ENCODE measurements at places on chromosomes 4 and X. TPM values are rescaled to one million over a fixed set of nuclear protein-coding genes. Genes with fewer than 3 reads are reported as not detected.
A peak's percentile ranks its signal among the peaks of the same experiment; 100 is the strongest.

GRCh38 chr4:52665592-52665991 is 6.5 kb upstream of the USP46 start:
- no peak overlapping the region for H3K27ac ChIP-seq
- H3K4me1 ChIP-seq = no peaks in the 10 kb centered on the region
- peaks cover 7% of the 10 kb centered on the region for H3K27me3 ChIP-seq
- DNase-seq = no peak
- H3K36me3 ChIP-seq = no peaks in the 10 kb centered on the region

GRCh38 chr4:6268650-6269615 is 717 bp upstream of the WFS1 start:
- DNase-seq = no peak
- H3K4me3 ChIP-seq = peak overlapping the region; percentile 34
- no peak overlapping the region for H3K27ac ChIP-seq
- H3K27me3 ChIP-seq = peaks cover 16% of the 10 kb centered on the region
- H3K4me1 ChIP-seq = peaks cover 6% of the 10 kb centered on the region
- H3K36me3 ChIP-seq = no peaks in the 10 kb centered on the region

DNA sequence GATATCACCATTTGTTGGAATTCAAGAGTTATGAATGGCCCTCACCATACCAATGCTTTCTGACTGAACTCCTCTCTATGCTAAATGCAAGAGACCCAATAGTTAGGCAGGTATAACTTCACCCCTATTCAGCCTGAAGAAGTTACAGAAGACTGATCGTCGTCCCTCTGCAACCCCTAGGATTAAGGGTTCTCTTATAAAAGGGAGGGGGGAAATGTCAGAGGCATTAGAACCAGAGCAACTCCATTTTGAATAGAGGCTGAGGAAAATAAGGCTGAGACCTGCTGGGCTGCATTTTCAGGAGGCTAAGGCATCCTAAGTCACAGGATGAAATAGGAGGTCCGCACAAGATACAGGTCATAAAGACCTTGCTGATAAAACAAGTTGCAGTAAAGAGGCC is 494.3 kb downstream of the SPRY1 start:
- H3K27ac ChIP-seq = no peak overlapping the region
- no peak overlapping the region for H3K4me3 ChIP-seq
- H3K27me3 ChIP-seq = no peaks in the 10 kb centered on the region
- no peaks in the 10 kb centered on the region for H3K4me1 ChIP-seq
- DNase-seq = no peak
- no peaks in the 10 kb centered on the region for H3K36me3 ChIP-seq

Gene F9
- not detected for total RNA-seq

GRCh38 chr4:36640876-36641275 is 359.5 kb downstream of the DTHD1 start:
- no peak overlapping the region for H3K4me3 ChIP-seq
- no peaks in the 10 kb centered on the region for H3K36me3 ChIP-seq
- no peak for DNase-seq
- H3K27me3 ChIP-seq = no peaks in the 10 kb centered on the region

Gene LDB2
- total RNA-seq = 24.3 TPM

DNA sequence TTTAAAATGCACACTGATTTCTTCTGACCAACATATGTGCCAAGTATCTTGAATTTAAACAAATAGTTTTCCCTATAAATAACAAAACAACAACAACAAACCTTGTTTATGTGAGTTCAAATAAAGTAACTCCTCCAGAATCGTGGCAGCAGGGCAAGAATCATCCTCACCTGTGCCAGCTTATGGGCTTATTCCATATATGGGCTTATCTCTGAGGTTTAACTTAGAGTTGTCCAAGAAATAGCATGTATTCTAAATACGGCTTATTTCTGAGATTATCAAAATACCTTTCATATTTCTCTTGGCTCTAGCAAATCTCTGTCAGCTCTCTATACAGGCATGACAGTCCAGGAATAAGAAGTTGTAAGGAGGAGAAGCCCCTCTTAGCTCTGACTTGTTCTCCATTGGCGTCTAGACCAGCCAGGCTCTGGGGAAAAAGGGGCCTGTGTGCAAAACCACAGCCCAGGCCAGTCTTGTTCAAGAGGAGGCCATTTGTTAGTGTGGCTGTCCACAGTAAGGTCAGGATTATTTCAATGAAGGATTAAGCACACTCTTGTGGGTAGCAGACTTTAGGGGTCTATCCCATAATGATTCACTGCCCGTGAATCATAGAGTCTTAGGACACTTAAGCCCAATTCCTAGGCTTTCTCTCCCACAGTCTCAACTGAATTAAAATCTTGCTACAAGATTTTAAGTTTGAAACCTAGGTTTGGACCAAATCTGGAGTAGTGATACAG is 63.2 kb downstream of the FRAS1 start:
- no peaks in the 10 kb centered on the region for H3K36me3 ChIP-seq
- H3K27me3 ChIP-seq = no peaks in the 10 kb centered on the region
- peaks cover 5% of the 10 kb centered on the region for H3K4me1 ChIP-seq
- no peak overlapping the region for H3K4me3 ChIP-seq
- H3K27ac ChIP-seq = no peak overlapping the region
- DNase-seq = no peak

GRCh38 chr4:120056246-120056645 is 10.4 kb downstream of the MAD2L1 start:
- no peaks in the 10 kb centered on the region for H3K4me1 ChIP-seq
- DNase-seq = no peak
- H3K36me3 ChIP-seq = peaks cover 23% of the 10 kb centered on the region

DNA sequence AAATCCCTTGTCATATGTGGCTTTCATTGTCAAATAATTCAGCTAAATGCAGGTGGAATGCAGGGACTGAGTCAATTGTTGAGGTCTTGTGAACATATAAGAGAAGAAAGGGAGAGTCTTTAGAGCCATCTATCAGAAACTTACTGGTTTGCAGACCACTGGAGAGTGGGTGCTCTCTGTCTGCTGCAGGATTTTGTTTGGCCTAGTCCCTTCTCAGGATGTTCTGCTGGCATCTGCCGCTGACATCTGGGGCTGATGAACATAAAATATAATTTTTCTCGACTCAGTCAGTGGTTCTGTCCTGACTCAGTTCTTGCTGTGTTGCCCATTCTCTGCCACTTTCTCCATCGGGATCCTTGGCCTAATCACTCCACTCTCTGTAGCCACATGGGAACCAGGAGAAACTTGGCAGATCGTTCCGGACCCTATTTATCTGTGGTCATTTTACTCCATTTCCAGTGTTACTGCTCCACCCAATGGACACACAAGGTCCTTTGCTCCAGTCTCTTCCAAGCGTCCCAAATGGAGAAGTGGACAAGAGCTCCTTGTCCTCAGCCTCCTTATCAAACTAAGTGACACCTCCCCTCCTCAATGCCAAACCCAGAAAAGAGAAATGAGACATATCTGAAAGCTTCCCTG is 436.2 kb downstream of the FAT4 start:
- H3K27ac ChIP-seq = no peak overlapping the region
- H3K4me1 ChIP-seq = peaks cover 7% of the 10 kb centered on the region
- no peaks in the 10 kb centered on the region for H3K27me3 ChIP-seq
- peak; percentile 70 for DNase-seq
- no peaks in the 10 kb centered on the region for H3K36me3 ChIP-seq
- H3K4me3 ChIP-seq = no peak overlapping the region

Gene TTC29
- total RNA-seq = 0.15 TPM

Gene NKAP
- 6.5 TPM for total RNA-seq

- DNase-seq = no peak
- H3K27ac ChIP-seq = no peak overlapping the region
- no peaks in the 10 kb centered on the region for H3K36me3 ChIP-seq
- no peak overlapping the region for H3K4me3 ChIP-seq
- H3K4me1 ChIP-seq = peaks cover 17% of the 10 kb centered on the region
Observed at GRCh38 chr4:112808001-112808400, 171.1 kb downstream of the LARP7 start.

DNA sequence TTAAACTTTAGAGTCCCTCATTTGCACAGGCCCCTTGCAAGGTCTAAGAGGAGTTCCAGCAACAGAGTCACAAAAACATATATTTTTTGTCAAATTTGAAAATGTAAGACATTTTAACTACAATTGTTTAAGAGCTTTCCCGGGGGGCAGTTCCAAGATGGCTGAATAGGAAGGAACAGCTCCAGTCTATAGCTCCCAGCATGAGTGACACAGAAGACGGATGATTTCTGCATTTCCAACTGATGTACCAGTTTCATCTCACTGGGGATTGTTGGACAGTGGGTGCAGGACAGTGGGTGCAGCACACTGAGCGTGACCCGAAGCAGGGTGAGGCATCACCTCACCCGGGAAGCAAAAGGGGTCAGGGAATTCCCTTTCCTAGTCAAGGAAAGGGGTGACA is 71.4 kb upstream of the NMU start:
- DNase-seq = no peak
- no peaks in the 10 kb centered on the region for H3K36me3 ChIP-seq
- H3K27ac ChIP-seq = no peak overlapping the region
- no peaks in the 10 kb centered on the region for H3K27me3 ChIP-seq
- no peaks in the 10 kb centered on the region for H3K4me1 ChIP-seq
- H3K4me3 ChIP-seq = no peak overlapping the region

- no peak overlapping the region for H3K4me3 ChIP-seq
- no peaks in the 10 kb centered on the region for H3K27me3 ChIP-seq
- H3K36me3 ChIP-seq = no peaks in the 10 kb centered on the region
- no peak overlapping the region for H3K27ac ChIP-seq
- DNase-seq = no peak
- peaks cover 8% of the 10 kb centered on the region for H3K4me1 ChIP-seq
Observed at GRCh38 chr4:100118181-100118580, 72.1 kb downstream of the DDIT4L start.

Gene NWD2
- total RNA-seq = not detected

Gene GLOD5
- total RNA-seq = not detected

GRCh38 chrX:115134382-115134781 is 54.8 kb upstream of the RBMXL3 start:
- H3K27ac ChIP-seq = no peak overlapping the region
- no peaks in the 10 kb centered on the region for H3K27me3 ChIP-seq
- no peak for DNase-seq
- H3K4me3 ChIP-seq = no peak overlapping the region
- H3K4me1 ChIP-seq = no peaks in the 10 kb centered on the region
- no peaks in the 10 kb centered on the region for H3K36me3 ChIP-seq

- H3K27me3 ChIP-seq = no peaks in the 10 kb centered on the region
- no peak overlapping the region for H3K4me3 ChIP-seq
- no peak overlapping the region for H3K27ac ChIP-seq
- no peaks in the 10 kb centered on the region for H3K36me3 ChIP-seq
- no peaks in the 10 kb centered on the region for H3K4me1 ChIP-seq
- DNase-seq = no peak
Observed at GRCh38 chr4:187433141-187433540, 562.4 kb upstream of the ZFP42 start.

All from neural progenitor cell (in vitro differentiated cells).